ENCODE measurements at places on chromosomes 1 and 21. TPM values are rescaled to one million over a fixed set of nuclear protein-coding genes. Genes with fewer than 3 reads are reported as not detected.

GRCh38 chr1:90823686-90824085 lies 106.6 kb upstream of the BARHL2 start:
- DNase-seq: no peak

- DNase-seq: no peak
These were observed 359.2 kb upstream of the NCAM2 start for GRCh38 chr21:20639026-20639425.

DNA sequence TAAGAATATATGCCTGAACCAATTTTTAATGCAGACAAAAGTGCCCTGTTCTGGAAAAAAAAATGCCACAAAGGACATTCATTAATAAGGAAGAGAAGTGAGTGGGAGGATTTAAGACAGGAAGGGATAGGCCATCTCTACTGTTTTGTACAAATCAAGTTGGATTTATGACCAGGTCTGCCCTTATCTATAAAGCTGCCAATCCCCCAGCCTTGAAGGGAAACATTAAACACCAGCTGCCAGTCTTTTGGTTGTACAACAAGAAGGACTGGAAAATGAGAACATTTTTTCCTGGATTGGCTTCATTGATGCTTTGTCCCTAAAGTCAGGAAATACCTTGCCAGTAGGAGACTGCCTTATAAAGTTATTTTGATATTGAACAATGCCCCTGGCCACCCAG lies 444.0 kb downstream of the NPHP4 start:
- DNase-seq: no peak

- DNase-seq: no peak
These were observed 491.1 kb downstream of the KIF26B start for GRCh38 chr1:245645894-245646293.

DNA sequence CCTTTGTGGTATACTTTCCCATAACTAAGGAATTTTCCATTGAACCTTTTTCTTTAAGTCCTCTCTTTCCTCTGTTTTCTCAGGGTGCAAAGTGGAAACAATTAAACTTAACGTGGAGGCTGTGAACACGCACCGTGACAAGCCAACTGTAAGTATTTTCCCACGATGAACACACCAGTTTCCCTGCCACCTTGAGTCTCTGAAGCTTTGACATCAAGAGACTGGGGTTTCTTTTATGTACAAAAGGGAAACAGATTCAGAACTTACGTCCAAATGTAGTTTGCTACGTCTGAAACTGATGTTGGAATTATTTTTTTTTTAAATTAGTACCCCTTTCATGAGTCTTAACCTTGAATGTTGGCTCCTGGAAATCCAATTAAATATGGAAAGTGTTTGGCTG lies 17.2 kb upstream of the C4BPB start:
- DNase-seq: no peak

DNA sequence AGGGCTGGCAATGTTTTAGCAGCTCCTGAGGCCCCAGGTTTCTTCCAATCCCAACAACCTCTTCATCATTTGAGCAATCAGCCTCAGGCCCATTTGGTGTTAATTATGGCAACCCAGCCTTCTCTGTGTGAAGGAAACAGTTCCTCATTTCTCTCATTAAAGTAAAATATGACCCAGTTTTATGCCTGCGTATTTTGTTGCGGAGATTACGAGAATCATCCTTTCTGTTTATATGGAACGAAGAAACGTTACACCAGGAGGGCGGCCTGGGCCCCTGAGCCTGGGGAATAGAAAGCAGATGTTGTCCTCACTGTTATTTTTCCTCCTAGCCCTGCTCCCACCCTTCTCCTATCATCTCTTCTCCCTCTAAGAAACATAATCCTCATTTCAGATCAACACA lies 332.2 kb upstream of the USP24 start:
- DNase-seq: no peak

GRCh38 chr1:109490934-109491302 lies 3.0 kb upstream of the CYB561D1 start:
- DNase-seq: no peak

GRCh38 chr1:30194741-30195423 lies 528.5 kb downstream of the MATN1 start:
- DNase-seq: no peak

DNA sequence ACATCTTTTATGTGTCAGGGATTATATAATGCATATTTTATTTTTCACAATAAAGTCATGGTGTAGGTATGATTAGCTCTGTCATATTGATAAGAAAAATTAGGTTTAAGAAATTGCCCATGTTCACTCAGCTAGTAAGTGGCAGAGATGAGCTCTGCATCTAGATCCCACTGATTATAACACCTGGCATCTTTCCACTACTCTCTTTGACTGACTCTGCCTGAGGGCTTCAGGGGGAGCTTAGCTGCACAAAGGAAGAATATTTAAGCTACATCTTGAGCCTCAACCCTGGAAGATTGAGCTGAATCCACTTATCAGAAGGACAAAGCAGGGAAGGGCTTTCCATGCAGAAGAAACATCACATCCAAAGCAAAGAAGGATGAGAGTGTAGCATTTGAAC lies 190.4 kb downstream of the MIS18A start:
- no peak for DNase-seq

DNA sequence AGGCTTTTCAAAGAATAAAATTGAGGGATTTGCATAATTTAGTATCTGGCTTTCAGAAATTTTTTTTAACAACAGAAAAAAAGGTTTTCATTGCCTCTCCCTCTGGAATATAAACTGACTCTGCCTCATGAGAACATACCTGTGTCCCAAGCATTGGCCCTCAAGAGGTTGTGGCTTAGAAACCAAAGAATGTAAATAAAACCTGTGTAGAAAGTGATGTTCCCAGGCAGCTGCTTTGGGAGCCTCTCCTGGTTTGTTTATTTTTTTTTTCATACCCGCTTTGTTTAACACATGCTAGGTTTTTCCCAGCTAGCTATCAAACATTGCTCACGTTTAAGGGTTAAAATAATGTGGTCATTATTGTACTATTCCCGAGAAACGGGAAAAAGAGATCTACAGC lies 40.5 kb upstream of the IFNAR2 start:
- no peak for DNase-seq

DNA sequence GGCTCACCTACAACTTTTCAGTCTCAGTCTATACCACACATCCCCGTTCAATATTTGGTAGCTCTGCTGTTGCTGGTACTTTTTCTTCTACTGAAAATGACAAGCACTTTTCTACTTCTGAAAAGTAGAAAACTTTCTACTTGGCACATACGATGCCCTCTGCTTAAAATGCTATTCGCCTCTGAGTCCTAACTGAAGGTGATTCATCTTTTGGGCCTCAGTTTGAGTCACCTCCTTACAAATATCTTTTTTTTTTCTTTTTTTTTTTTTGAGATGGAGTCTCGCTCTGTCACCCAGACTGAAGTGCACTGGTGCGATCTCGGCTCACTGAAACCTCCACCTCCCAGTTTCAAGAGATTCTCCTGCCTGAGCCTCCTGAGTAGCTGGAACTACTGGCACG lies 136.0 kb upstream of the CYYR1 start:
- DNase-seq: no peak

DNA sequence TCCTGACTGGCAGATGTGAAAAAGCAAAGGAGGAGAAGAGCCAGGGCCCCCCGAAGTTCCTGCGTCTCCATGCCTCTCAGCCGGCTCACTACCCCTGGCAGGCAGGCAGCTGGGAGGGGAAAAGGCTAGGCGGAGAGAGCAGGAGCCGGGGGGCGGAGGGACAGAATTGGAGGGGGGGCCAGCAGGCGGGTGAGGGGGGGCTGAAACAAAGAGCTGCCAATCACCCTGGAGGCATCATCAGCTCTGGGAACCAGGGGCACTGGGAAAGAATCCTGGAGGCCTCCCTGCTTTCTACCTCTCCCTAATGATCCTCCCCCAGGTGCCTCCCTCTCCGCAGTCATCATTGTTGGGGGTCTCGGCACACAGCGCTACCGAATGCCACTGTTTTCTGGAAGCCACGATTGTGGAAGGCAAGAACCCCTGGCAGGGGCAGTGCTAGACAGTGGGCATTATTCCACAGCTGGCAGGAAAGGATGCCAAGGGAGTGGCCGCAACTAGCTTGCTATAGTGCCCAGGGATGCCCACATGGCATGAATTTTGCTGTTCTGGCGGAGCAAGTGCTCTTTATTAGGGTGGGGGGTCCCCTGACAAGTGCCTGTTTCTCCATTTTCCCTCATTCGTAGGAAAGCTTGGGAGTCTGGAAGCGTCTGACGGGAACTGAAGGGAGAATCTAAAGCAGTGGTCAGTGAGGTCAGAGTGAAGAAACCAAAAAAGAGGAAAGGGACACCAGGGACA lies at the start of gene THBS3:
Gene THBS3 (minus strand): TSS at position 92 of the 735 bp plus-strand sequence. CDS start 21 bp downstream, at position 71.
- no peak for DNase-seq

DNA sequence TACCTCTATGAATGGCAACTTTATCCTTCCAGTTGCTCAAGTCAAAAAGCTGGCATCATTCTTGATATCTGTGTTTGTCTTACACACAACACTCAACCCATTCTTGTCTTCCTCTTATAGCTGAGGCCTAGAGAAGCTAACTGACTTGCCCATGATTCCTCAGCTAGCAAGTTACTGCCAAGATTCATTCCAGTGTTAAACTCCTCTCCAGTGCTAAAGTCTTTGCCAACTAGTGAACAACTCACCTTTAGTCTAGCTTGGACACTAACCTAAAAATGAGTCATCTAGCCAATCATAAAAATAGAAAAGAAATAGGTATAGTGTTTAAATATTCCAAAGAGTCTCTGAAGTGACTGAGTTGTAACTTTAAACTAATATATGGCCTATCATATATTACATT lies 45.6 kb upstream of the RGS2 start:
- no peak for DNase-seq

- no peak for DNase-seq
These were observed 29.0 kb upstream of the ARID1A start for GRCh38 chr1:26666855-26667254.

DNA sequence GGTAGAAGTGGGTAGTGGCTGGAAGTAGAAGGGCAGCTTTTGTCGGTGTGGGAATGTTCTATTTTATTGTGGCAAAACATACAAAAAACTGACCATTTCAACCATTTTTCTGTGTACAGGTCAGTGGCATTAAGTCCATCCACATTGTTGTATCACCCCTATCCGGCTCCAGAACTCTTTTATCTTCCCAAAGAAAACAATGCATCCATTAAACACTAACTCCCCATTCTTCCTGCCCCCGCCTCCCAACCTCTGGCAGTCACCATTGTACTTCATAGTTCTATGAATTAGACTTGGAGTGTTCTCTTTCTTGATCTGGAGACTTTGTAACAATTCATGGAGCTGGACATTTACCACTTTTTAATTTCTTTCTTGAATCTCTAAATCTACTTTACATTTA lies 55.7 kb downstream of the DEGS1 start:
- DNase-seq: no peak

- DNase-seq: no peak
These were observed 1.0 kb downstream of the PER3 start for GRCh38 chr1:7785108-7785507.

DNA sequence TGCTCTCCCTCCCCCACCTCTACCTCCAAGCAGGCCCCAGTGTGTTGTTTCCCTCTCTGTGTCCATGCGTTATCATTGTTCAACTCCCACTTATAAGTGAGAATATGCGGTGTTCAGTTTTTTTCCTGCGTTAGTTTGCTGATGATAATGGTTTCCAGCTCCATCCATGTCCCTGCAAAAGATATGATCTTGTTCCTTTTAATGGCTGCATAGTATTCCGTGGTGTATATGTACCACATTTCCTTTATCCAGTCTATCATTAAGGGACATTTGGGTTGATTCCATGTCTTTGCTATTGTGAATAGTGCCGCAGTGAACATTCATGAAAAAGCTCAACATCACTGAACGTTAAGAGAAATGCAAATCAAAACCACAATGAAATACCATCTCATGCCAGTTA lies 58.6 kb downstream of the DNAH14 start:
- DNase-seq: no peak

GRCh38 chr1:57252597-57253294 lies 171.1 kb downstream of the DAB1 start:
- DNase-seq: no peak

Gene NBPF4
- not detected for total RNA-seq

Gene FCRL2
- not detected for total RNA-seq

Gene MFAP2
- total RNA-seq: 11.0 TPM

Gene ENAH
- 18.7 TPM for total RNA-seq

Gene IFI44
- 24.0 TPM for total RNA-seq

Gene LRIG2
- total RNA-seq: 16.8 TPM

Gene CASZ1
- 7.9 TPM for total RNA-seq

Gene HPCAL4
- 0.16 TPM for total RNA-seq

Gene TTC39A
- 1.2 TPM for total RNA-seq

Gene CHTOP
- total RNA-seq: 31.4 TPM
